ENCODE measurements at places on chromosomes 3 and 15.

DNA sequence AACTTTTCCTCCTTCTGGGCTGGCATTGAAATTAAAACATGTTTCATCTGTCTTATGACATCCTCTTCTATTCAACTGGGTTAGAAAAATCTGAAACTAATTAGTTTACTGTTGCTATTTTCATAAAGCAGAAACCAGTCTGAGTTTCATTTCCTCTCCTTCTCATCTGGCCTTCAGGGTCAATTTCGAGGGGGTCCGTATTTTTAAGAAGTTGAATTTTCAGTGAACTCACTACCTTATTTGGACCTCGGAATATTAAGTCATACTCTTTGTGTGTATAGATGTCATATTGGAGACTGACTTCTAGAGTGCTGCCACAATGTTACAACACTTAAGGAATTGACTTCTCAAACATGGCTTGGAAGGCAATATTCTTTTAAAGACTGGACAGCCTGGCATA lies 485.9 kb downstream of the SQOR start:
- no peak for DNase-seq

GRCh38 chr15:42214600-42214999 lies 6.5 kb upstream of the VPS39 start:
- DNase-seq: no peak

DNA sequence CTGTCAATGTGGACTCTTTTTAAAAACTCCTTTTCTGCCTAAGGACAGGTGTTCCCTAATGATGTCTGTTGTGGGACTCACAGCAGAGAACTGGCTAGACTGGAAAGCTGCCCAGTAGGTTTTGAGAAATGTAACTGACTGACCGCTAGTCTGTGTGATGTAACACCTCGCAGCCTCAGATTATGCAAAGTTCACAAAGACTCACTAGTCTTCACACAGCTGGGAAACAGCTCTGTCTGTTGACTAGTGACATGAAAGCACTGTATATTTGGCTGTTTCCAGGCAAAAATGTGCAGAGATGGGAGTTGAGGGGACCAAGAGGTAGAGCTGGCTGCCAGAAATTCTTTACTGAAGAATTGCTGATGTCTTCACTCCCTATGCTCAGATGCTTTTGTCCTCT lies 10.3 kb downstream of the PDZRN3 start:
- DNase-seq: no peak

DNA sequence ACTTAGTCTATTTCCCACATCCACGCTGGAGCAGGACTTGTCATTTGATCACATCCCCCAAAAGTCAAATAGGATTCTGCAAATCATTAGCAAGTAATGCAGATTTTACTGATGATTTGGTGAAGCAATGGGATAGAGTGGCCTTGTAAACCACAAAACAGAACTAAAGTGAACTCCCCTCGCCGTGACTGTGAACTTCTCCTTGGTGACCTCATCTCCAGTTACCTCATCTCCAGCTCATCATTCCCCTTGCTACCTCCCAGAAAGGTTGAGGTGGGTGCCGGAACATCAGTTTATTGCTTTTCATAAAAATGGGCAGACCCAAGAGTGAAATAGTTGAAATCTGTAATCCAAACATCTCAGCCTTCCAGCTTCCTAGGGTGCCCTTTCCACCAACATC lies 36.7 kb upstream of the ADPGK start:
- no peak for DNase-seq

DNA sequence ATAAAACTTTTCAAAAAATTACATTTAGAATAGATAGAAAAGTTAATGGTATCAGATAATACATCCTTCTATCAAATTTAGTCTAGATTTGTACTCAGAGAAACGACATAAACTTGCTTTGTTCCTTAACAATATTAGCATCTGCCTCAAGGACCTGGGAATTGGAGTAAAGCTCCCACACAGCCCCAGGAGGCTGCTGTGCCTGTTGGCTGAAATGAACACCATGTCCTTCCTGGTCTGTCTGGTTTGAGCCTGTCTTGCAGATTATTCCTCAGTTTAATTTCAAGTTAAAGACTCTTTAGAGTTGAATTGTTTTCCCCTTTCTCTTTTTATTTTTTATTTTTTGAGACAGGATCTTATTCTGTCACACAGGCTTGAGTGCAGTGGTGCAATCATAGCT lies 19.4 kb downstream of the GNB5 start:
- no peak for DNase-seq

GRCh38 chr3:168331756-168332155 lies 236.0 kb upstream of the GOLIM4 start:
- no peak for DNase-seq

- no peak for DNase-seq
Observed at GRCh38 chr15:84023636-84024035, 211.9 kb upstream of the GOLGA6L4 start.

DNA sequence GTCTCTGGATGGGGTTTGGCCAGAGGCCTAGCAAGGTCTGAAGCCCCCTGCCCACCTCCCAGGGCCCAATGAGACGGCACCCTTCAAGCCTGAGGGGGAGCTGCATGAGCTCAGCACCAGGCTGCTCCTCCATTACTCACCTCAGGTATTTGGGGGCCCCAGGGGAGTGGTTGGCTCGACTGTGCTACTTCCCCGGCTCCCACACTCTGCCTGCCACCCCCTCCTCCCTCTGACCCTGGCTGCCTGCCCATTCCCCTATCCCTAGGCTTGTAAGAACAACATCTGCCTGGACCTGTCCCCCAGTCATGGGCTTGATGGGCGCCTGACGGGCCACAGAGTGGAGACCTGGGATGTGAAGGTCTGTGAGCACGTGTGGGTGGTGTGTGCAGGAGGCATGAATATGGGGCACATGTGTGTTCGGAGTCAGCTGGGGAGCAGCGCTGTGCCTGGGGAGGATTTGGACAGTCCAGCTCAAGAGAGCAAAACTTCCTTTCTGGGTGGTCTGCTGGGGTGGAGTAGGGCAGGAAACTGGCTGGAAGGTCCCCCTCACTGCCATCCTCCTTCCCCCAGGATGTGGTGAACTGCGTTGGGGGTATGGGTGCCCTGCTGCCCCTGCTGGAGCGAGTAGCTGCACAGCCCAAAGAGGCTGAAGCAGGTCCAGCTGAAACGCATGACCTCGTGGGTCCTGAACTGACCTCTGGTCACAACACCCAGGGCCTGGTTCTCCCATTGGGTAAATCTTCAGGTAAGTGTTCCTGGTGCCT lies 17.4 kb downstream of the NBEAL2 start:
- no peak for DNase-seq

DNA sequence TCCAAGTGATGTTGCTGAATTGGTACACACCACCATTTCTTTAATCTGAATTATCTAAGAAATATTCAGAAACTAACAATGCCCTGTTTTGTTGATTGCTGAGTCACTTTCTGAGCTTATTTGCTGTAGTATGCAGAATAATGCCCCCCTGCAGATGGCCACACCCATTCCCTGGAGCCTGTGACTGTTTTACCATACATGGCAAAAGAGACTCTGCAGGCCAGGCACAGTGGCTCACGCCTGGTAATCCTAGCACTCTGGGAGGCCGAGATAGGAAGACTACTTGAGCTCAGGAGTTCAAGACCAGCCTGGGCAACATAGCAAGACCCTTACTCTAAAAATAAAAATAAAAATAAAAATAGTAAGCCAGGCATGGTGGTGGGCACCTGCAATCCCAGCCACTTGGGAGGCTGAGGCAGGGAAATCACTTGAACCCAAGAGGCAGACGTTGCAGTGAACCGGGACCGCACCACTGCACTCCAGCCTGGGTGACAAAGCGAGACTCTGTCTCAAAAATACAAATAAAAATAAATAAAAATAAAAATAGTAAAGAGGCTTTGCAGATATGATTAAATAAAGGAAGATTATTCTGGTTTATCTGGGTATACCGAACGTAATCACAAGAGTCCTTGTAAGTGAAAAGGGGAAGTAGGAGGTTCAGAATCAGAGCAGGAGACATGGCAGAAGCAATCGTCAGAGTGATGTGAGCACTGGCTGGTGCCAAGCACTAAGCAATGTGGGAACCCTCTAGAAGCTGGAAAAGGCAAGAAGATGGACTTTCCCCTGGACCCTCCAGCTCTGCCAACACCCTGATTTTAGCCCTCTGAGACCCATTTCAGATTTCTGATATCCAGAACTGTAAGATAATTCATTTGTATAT lies 19.0 kb downstream of the PCYT1A start:
- DNase-seq: no peak

- DNase-seq: no peak
Observed at GRCh38 chr3:108093021-108093420, 2.2 kb upstream of the CD47 start.

DNA sequence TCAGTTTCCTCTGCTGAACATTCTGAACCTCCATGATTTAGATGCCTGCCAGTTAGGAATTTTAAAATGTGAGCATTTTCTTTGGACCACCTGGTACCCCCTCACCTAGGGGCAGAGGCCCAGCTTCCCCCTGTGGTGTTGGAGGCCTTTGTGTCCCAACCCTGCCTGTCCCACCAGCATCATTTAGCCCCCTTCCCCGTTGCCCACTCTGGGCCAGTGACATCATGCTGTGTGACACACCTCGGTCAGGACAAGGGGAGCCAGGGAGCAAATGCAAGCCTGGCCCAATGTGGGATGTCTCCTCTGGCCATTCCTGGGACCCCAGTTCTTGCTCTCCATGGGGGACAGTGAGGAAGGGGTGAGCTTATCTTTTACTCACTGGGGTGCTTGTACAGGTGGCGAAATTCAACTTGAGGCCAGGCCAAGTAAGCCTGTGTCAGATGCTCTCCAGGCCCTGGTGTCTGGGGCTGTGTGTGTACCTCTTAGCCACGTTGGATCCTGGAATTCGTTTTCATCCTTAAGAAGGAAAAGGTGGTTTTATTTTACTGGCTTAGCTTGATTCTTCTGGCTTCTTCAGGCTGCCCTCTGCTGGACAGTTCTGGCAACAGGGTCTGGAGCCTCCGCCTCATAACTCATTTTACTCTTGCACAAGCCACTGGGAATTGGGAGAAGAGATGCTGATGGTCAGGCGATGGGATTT lies 49.7 kb upstream of the MYZAP start:
- peak; percentile 25 for DNase-seq

DNA sequence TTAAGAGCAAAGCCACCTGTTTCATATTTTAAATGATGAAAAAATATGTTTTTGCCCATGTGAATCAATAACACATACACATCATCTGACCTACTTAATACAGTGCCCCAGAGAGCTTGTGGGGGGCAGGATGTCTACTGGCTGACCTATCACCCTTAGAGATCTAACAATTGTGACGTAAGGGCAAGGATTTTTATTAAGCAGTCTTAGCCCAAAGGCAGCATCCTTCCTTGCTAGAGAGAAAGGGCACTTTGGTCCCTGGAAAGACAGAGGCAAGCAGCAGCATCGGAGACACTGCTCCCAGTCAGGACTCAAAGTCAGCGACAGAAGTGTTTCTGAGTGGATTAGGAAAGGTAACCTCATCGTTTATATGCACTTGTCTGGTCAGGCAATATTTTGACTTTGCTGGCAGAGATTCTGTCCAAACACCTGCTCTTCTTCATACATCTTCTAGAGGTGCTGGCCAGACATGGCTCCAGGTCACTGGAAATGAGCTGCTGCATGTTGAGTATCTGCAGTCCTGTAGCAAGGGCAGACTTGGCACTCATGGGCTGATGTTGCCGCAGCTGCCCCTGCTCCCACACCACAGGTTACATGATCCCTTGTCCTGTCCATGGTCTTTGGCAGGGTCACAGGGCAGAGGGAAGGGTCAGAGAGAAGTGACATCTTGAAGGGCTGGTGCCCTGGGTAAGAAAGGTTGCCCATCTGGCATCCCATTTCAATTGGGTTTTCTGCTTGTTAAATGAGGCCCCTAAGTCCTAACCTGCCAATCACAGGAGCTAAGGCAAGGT lies 1.8 kb downstream of the CXCR6 start:
- no peak for DNase-seq

GRCh38 chr3:188906236-188906635 lies 265.5 kb upstream of the TPRG1 start:
- no peak for DNase-seq

DNA sequence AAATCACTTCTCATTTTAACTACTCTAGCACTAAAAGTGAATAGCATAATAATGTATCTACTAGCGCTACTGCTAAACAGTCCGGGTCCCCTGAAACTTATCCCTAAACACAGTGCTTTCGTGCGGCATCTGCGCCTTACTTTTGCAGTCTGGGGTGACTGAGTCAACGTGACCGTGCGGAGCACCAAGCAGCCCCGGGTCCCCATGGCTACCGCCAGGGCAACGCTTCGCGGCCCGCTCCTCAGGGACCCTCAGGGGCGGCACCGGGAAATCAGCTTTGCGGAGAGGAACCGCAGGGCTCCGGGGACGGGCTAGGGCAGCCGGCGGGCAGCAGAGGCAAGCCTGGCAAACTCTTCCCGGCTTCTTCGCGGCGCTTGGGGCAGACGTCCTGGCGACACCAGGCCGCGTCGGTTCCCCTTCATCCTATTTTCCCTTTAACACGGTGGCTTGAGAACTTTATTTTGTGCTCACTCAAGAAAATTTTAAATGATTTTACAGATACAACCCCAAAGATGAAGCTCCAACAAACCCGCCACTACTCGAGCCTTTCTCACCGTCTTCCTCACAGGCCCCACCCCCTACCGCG lies 757 bp upstream of the DIPK2A start:
- peak; percentile 55 for DNase-seq

All from NCI-H774 (cell line).